ENCODE measurements at places on chromosomes 1 and 21.

DNA sequence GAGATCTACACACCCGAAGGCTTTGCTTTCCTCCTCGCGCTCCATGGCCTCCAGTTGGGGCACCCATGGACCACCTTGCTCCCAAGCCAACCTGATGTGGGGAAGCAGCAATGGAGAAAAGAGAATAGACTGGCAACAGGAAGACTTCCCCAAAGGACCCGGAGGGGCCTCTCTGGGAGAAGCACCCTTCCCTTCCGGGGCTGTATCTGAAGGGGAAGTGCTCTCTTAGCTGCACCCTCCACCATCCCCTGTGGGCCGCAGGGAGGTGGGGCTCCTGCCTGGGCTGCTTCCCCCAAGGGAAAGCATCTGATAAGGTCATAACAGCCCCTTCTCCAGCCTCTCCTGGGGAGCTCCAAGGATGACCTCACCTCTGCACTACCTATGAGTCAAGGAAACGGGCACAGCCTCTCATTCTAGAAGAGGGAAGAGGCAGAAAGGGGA, 100.2 kb downstream of the RIPK4 start:
- no peak for DNase-seq

GRCh38 chr1:115828101-115829022, 12.6 kb downstream of the NHLH2 start:
- no peak for DNase-seq

DNA sequence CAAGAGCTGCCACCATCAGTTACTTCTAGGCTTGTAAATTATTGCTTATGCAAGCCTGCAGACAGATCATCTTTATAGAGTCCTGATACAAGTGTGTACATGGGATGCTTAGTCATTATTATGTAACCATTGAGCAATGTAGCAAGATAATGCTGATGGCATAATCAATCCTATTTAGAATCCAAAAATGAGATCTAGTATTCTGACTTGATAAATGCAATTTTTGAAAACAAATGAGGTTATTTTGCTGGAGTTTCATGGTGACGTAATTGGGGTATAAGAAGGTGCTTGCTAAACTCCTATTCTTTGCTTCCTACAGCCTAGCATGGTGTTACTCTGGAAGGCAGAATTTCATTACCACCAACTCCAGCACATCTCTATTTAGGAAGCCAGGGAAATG, 801.7 kb upstream of the PRMT6 start:
- no peak for DNase-seq

GRCh38 chr1:201096977-201097856, 15.0 kb downstream of the CACNA1S start:
- DNase-seq = no peak

GRCh38 chr1:76293831-76294230, 219.3 kb downstream of the ST6GALNAC3 start:
- DNase-seq = no peak

DNA sequence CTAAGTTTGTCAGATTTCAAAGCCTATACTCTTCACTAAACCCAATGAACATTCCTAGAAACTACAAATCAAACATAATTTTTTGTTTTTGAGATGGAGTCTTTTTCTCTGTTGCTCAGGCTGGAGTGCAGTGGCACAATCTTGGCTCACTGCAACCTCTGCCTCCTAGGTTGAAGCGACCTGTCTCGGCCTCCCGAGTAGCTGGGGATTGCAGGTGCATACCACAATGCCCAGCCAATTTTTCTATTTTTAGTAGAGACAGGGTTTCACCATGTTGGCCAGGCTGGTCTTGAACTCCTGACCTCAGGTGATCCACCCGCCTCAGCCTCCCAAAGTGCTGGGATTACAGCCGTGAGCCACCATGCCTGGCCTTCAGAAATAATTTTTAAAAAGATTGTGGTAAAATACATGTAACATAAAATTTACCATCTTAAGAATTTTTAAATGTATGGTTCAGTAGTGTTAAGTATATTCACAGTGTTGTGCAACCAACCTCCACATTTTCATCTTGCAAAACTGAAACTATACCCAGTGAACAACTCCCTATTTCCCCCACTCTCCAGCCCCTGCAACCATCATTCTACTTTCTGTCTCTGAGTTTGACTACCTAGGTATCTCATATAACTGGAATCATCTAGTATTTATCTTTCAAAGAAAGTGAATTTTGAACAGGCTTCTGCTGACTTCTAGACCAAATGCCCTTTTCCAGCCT, 2.7 kb upstream of the CFAP141 start:
- no peak for DNase-seq

- no peak for DNase-seq
Measured at GRCh38 chr1:239389703-239390102, 3.3 kb downstream of the CHRM3 start.

- no peak for DNase-seq
Measured at GRCh38 chr1:25106976-25107642, 125.2 kb downstream of the SYF2 start.

- DNase-seq = no peak
Measured at GRCh38 chr1:157113631-157114030, 14.0 kb upstream of the ETV3L start.

- DNase-seq = no peak
Measured at GRCh38 chr1:55774446-55774845, 559.3 kb upstream of the USP24 start.

GRCh38 chr1:79373481-79374125, 367.1 kb upstream of the ADGRL4 start:
- DNase-seq = no peak

DNA sequence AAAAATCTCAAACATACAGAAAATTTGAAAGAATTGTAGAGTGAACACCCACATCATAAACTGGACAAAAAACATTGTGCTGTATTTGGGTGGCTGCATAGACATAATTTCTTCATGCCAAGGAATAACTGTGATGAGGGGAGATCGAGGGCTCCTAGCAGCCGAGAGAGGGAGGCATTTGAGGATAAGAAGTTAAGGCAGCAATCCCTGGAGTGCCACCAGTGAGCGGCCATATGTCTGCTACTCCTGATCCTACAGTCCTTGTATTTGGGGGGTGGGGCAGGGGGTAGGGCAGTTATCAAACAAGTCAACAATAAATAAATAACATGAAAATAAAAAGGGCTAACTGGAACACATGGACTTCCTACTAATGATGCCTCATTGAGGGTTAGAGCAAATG, 54.5 kb downstream of the ATP5PO start:
- DNase-seq = no peak

- DNase-seq = peak; percentile 65
Measured at GRCh38 chr1:229227298-229227919, 43.5 kb upstream of the RAB4A start.

GRCh38 chr1:235942979-235943575, 76.4 kb upstream of the LYST start:
- DNase-seq = no peak

DNA sequence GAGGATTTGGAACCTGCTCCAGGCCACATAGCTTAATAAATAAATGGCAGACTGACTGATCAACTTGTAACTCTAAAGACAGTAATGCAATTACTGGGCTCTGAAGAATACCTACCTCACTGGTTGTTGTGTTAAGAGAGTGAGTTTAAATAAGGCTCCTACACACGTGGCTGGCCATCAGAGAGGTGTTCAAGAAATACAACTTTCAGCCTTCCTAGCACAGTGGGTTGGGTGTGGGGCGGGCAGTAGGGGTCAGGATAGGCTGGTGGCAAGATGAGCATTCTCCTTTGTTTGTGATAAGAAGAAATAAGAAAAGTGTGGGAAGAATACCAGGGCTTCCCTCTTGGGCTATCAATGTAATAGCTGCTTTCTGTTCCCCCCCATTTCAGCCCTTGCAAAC, 151.3 kb downstream of the DAB1 start:
- no peak for DNase-seq

DNA sequence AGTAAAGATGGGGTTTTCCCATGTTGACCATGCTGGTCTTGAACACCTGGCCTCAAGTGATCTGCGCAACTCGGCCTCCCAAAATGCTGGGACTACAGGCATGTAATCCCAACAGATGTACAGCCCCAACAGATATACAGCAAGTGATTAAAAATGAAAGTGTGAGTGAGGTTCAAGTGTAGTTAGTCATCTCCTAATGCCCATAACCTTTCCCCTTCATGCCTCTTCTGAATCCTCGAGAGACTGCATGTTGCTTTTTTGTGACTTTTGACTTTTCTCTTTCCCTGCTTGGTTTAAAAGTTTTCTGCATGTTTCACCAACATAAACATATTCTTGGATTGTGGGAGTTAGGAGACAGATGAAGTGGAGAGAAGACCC, 31.2 kb downstream of the KCNK2 start:
- DNase-seq = no peak

DNA sequence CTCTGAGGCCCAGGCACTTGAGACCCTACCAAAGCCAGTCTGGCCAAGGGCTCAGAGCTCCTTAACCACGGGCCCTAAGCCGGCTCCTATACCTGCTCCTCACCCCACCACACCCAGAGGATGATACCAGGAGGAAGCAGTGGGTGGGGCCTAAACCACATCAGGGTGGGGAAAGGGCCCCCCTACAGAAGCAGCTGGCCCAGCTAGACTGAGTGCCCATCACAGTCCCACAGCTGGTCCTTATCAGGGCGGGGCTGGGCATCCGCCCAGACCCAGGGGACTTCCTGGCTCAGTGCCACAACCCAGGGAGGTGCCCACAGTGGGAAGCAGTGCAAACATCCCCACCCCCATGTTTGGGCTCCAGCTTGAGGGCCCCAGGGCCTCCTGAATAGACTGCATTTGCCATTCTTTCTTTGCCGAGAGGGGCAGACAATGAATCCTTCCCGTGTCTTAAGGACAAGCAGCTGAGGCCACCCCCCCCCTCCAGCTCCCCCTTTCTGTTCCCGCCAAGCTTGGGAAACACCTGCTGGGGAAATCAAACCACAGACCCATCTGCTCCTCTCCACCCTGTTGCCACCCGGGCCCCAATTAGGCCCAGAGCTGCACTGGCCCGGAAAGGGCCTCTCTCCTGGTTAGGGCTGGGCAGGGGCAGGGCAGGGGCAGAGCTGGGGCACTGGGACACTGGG, 6.2 kb downstream of the E2F2 start:
- DNase-seq = peak; percentile 75

DNA sequence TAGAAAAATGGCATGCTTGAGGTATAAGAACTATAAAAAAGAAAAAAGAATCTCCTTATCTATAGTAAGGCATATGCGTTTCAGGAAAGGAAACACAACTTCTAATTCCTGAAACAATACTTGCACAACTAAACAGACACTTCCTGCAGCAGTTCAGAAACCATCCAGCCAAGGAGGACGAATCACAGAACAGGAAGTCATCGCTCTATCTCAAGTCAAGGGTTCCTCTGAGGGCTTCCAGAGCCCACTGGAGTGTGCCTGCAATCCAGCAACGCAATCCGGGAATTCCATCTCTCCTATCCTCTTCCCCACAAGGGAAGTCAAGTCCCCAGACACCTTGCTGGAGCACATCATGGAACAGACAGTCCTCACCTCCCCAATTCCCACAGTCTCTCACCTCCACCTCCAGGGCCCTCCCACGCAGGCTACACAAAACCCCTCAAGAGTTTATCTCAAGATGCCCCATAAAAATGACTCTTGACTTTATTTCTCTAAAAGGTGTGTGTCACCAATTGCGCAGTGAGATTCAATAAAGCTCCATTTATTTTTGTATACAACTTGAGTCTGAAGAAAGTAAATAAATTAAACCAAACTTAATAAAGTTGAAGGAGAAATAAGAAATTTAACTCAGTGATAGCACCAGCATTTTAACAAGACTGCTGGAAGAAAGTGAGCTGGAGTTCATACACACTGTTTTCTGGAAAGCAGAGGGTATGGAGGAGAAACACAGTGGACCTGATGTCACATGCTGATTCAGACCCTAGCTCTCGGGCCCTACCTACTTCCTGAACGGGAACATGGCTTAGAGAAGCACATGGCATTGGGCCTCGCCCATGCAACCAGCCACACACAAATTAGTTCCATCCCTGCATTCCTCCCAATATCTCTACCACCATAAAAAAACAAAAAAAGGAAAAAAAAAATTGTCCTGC, 39.9 kb downstream of the SIPA1L2 start:
- DNase-seq = no peak

- DNase-seq = no peak
Measured at GRCh38 chr1:55463814-55464475, 248.8 kb upstream of the USP24 start.

- DNase-seq = no peak
Measured at GRCh38 chr1:220182656-220183055, 88.7 kb downstream of the IARS2 start.

- DNase-seq = no peak
Measured at GRCh38 chr21:37886726-37887299, 29.4 kb downstream of the KCNJ6 start.

GRCh38 chr1:194295685-194296084, 1109.3 kb upstream of the B3GALT2 start:
- DNase-seq = no peak
